Stimulated activated CD8-positive, alpha-beta memory T cell treated with anti-CD3 and anti-CD28 coated beads, Interleukin-15, amount 100 ng/mL, for 4 hours (primary cell): ENCODE measurements at places on chromosomes 7 and 10.

DNA sequence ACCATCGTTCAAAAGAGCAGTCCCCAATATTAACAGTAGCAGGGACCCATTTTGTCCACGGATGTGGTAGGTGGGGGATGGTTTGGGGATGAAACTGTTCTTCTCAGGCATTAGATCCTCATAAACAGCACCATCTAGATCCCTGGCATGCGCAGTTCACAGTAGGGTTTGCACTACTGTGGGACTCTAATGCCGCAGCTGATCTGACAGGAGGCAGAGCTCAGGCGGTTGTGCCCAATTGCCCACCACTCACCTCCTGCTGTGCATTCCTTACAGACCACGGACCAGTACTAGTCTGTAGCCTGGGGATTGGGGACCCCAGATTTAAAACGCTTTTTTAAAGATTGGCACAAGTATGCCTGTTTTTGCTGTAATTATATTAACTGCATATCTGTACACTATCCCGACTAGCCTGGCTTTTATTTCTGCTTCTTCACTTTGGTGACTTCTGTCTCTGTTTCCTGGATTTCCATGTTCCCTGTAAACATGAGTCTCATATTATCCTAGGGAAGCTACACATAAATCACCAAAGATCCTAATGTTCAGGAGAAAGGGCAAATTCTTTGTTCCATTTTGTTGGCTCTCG, 163.3 kb upstream of the AKR1E2 start:
- DNase-seq, result no peak

- DNase-seq, result no peak
Observed at GRCh38 chr7:101890749-101891523, 73.5 kb downstream of the CUX1 start.

GRCh38 chr10:52284416-52285013, 29.6 kb upstream of the DKK1 start:
- no peak for DNase-seq

DNA sequence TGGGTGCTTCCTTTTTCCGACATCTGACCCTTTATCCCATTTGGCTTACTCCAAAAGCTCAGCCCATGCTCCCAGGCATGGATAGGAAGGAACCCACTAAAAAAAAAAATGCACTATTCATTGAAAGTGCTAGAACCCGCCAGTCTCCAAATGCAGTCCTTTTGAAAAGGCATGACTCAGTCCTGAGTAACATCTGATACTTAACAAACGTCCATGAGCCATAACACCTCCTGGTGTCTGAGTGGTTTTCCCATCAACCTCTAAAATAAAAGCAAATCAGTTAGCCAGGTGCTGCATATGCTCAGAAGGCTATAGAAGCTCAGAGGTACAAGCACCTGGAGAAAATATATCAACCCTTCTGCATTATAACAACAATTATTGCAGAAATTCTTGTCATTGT, 45.0 kb upstream of the CACUL1 start:
- no peak for DNase-seq

DNA sequence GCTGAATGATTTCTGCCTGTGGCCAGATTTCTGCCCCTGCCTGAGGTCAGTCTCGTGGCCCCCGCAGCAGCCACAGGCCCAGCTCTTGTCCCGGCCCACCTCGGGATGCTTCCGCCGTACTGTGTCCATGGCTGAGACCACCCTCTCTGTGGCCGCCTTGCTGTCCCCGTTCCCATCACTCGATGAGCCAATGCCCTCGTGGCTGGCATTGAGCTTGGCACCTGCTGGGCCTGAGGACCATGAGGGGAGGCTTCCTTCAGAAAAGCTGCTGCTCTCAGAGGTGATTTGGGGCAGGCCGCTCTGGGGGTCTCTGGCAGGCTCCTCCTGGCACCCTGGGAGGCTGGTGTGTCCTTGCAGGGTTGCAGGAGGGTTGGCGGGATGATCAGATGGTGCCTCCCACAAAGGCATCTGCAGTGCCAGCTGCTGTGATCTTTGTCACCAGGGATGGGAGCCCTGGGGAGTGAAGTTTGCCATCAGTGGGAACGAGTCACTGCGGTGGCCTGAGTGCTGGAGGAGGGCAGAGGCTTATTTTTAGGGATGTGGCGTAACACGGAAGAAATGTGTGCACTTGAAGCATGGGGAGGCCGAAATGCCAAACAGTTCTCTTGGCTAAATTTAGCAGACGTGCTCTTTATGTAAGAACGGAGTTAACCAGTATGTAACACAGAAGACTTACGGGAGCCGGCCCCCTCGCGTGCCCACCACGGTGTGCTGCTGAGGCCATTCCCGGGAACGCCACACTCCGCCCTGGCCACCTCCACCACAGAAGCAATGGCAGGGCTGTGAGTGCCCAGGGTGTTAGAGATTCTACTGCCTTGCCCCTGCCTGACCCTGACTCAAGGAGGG, 47.7 kb downstream of the VIPR2 start:
- DNase-seq, result no peak

DNA sequence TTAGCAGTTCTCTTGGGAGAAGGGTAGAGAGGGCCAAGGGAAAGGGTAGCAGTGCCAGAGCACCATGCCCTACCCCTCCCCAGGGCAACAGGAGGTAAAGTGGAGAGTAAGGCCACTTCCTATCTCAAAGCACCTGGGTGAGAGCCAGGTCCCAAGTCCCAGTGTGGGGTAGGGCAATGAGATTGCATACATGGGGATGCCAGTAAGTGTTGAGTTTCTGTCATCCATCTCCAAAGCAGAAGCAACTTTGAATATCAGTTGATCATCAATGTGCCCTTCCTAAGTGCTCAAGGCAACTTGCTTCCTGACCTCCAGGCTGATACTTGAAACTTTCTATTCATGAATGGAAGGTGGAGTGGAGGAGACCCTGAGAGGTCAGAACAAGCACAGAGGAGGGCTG, 2.2 kb upstream of the CAMK2G start:
- DNase-seq, result no peak
